ENCODE measurements at places on chromosomes 3 and 15.

DNA sequence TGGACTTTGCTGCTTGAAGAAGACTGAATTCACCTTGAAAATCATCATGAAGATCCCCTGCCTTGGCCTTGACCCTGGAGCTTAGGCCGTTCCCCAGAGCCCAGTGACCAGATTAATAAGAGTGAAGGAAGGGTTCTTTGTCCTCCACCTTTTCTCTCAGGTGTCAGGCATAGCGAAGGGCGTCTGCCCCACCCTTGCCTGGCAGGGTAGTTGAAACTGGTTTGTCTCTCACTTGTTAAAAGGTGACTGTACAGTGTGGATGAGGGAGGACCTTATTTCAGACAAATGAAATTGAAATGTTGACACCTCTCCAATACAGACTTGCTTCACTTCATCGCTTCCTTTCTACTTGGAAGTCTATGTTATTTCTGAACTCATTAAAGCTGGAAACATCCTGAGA lies 223.7 kb upstream of the BHLHE40 start:
- no peak for DNase-seq

DNA sequence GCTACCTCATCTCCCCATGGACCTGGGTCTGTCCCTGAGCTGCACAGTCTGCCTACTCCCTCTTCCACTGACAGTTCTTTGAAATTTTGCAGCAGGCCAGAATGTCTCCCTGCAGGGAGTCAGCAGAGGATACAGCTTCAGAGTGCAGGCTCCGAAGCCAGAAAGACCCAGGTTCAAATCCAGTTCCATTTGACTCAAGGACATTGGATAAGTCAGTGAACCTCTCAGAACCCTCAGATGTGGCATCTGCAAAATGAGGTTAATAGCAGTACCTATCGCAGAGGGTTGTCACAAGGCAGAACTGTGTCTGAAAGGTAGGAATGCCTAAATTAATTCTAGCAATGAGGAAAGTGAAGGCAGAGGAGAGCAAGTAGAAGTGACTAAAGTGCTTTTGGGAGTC lies 244.4 kb upstream of the TRIM42 start:
- peak; percentile 7 for DNase-seq

DNA sequence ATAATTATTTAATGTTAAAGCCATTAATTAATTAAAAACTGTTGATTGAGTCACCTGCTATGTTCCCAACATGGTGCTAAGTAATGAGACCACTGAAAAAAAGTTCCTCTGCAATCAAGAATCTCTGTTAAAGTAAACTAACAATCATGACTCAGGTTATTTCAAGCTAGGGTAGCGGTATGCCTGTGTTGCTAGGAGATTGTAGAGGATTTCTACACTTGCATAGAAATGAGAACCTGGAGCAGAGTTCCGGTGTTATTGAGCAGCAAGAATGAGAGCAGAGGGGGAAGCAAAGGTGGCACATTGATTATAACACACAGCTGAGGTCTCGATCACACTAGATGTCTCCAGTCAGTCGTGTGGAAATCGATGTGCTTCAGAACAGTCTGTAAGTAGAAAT lies 41.4 kb downstream of the C3orf85 start:
- no peak for DNase-seq

- DNase-seq, result no peak
These were observed 80.0 kb downstream of the FNDC3B start for GRCh38 chr3:172119266-172119969.

DNA sequence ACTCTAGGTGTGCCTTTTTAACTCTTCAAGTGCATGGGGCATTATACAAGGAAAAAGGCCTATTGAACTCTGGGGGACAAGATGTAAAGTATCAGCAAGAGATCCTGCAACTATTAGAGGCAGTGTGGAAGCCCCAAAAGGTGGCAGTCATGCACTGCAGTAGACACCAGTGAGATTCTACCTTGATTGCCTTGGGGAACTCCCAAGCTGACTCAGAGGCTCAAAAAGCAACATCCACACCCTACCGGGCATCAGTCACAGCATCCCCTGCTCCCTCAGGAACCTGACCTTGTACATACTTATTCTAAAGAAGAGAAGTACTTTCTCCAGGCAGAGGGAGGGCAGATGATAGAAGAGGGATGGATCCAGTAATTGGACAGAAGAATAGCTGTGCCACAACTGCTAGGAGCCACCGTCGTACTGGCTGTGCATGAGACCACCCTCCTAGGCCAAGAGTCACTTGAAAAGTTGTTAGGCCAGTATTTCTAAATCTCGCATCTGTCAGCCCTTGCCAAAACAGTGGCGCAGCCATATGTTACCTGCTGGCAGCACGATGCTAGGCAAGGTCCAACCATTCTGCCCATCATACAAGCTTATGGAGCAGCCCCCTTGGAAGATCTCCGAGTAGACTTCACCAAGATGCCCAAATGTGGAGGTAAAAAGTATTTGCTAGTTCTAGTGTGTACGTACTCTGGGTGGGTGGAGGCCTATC lies 523.1 kb upstream of the FRG2C start:
- no peak for DNase-seq

- DNase-seq, result peak; percentile 69
These were observed 54.8 kb downstream of the MAGEF1 start for GRCh38 chr3:184656829-184657681.

- DNase-seq, result no peak
These were observed 620 bp upstream of the ANP32A start for GRCh38 chr15:68821190-68821840.

DNA sequence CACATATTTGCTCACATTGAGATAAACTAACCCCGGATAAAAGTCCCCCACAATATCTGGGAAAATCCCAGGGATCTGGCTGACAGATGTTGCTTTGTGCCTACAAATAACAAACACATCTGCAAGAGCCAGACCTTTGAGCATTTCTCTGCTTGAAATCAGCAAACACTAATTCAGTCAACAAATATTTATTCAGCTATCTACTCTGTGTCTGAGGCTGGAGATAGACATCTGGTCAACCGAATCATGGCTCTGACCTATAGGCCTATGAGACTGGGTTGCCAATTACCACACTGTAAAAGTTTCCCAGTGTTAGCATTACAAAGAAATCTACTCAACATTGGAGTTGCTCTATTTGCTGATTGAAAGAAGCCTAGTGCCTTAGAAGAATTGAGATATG lies 201.1 kb upstream of the CADPS start:
- no peak for DNase-seq

DNA sequence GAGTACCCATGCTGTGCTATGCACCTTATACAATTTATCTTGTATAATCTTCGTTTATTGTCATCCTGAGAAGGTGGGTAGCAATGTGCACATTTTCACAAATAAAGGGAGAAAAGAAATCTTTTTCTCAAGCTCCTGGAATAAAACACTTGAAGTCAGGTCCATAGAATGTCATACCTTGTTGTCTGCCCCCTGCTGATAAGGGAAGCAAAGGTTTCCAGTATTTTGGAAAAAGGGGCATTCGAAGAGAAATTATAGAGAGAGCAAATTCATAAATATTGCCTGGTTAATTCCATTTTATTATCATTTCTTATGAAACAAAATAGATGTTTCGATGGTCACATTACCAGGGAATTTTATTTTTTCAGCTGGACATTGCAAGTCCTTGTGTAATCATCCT lies 277.8 kb downstream of the RAP2B start:
- DNase-seq, result no peak

DNA sequence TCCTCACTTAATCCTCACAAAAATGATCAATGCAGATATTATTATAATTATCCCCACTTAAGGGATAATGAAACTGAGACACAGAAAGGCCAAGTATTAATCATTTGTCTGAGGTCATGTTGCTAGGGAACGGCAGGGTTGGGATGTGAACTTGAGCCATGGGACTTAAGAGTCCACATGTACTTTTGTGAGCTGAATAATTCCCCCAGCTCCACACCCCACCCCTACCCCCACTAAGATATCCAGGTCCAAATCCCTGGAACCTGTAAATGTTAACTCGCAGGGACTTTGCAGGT lies 290.5 kb upstream of the GADL1 start:
- no peak for DNase-seq

GRCh38 chr3:159364511-159364910 lies 562.7 kb downstream of the MFSD1 start:
- DNase-seq, result no peak

DNA sequence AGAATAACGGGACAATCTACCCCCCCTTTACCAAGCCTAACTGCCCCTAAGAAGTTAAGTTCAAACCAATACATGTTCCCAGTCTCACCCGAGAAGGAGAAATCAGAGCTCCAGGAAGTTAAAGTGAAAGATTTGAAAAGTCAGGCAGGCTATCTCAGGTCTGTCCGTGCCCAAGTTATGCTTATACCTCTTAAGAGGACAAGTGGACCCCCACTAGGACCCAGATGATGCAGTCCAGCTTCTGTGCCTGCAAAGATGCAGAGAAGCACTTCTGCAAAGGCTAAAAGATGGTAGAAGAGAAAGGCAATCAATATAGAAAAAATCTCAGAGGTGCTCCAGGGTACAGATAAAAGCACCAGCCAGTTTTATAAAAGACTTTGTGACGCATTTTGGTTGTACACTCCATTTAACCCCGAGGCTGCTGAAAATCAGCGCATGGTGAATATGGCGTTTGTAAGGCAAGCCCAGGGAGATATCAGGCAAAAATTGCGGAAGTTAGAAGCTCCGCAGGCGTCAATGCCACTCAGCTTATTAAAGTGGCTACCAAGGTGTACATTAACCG lies 9.8 kb upstream of the SLC9C1 start:
- no peak for DNase-seq

- DNase-seq, result no peak
These were observed 12.6 kb downstream of the CLPX start for GRCh38 chr15:65172531-65172930.

DNA sequence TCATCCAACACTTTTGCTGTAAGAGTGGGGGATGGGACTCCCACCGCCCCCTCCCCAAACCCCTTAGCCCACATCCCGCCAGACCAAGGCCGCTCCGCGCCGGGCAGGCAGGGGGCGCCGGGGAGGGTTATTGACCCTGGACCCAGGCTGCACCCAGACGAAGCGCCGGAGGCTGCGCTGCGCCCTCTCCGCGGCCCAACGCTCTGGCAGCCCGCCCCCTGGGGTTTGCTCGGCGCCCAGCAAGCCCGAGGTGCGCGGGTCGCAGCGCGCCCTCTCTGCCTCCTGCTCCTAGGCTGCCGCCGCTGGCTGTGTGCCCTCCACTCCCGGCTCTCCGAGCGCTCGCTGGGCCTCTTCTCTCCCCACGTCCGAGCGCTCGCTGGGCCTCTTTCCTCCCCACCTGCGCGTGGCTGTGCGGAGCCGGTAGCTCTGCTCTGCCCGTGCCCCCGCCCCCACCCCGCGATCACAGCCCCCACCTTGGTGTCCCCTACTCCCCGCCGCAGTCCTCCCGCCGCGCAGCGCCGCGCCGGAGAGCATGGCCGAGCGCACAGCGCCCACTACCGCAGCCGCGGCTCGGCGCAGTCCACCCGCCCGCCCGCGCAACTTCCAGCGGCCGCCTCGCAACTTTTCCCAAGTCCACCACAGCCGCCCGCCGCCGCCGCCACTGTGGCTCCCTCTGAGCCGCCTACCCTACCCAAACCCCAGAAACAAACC lies 1.2 kb downstream of the MECOM start:
- DNase-seq, result peak; percentile 52

DNA sequence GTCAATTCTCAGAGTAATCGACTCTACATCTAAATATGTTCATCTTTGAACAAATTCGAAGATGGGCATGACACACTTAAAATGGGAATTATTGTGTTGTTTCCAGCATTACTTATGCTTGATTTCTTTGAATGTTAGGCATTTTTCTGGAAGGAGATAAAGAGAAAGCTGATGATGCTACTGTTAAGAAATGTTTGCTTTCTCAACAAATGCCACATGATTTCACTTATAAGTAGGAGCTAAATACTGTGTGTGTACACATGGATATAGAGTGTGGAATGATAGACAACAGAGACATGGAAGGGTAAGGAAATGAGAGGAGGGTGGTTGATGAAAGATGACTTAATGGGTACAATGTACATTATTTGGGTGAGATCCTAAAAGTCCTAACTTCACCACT lies 400.9 kb downstream of the TBL1XR1 start:
- no peak for DNase-seq

DNA sequence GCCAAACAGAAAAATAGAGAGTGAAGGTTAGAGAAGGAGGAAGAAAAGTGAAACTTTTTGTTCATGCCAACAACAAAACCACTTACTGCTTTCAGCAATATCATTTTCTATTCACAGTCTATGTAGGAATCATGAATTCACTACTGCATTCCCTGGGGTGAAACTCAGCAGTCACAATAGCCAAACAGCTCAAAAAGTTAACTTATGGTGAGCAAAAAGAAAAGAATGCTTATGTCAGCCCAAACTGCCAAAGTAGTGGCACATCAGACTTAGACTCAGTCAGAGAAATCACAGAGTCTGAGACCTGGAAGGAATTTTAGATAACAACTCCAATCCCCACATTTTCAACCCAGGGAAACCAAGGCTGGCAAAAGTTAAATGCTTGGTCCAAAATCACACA lies 238.7 kb upstream of the TMCO5A start:
- DNase-seq, result no peak

DNA sequence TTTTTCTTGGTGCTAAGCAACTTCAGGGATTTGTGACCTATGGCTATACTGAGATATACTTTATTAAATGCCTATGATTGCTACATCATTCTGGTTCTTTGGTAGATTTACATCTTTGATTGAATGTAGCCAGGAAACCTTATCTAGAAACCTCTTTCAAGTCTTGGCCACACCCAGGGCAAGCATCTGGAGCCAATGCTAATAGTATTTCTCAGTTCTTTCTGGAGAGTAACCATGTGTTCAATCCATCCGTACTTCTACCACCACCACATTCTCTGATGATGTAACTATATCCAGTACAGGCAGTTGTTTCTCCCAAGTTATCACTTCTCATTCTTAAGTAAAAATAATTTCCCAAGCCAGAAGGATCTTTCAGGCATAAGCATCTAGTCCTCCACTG lies 69.0 kb downstream of the NME9 start:
- no peak for DNase-seq

DNA sequence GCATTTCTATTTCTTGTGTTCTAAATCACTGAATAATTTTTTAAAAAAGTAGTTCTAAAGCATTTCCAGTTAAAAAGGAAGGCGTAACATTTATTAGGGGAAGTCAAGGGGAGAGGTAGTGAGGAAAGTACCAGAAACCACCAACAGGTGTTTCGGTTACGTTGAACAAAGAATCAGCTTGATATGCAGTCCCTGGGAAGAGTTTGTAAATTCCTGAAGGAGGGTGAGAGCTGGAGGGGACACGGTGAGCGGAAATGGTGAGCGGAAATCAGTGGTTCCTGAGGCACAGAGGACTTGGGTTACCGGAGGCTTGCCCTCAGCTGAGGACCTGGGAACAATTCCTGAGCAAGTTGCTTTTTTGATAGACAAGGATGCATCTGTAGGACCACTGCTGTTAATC lies 17.8 kb downstream of the MAP2K1 start:
- DNase-seq, result no peak

DNA sequence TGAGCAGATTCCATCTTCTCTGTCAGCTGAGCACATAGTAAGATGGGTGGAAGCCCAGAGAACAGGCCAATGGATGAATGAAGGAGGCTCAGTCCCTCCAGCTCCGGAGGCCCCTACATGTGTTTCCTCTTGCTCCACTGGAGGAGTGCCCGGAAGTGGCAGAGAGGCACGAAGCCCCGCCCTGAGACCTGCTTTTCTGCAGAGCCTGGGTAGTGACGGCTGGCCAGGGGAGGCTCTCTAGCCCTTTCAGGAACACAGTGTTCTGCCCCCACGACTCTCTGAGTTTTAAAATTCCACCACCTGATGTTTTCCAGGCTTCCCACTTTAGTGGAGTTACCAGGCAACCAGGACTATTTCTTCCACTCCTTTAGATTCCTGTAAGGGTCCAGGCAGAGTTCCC lies 149.4 kb upstream of the SLC6A11 start:
- DNase-seq, result no peak

All from activated CD8-positive, alpha-beta memory T cell treated with anti-CD3 and anti-CD28 coated beads, Interleukin-2, amount 10 ng/mL, durations not matched to agents 7 days and 5 days (primary cell).